Mesenteric fat pad (tissue), 1 donor: ENCODE measurements at places on chromosomes 6 and 20. TPM values are rescaled to one million over a fixed set of nuclear protein-coding genes. Genes with fewer than 3 reads are reported as not detected.

Gene GABRR1
- not detected for total RNA-seq

DNA sequence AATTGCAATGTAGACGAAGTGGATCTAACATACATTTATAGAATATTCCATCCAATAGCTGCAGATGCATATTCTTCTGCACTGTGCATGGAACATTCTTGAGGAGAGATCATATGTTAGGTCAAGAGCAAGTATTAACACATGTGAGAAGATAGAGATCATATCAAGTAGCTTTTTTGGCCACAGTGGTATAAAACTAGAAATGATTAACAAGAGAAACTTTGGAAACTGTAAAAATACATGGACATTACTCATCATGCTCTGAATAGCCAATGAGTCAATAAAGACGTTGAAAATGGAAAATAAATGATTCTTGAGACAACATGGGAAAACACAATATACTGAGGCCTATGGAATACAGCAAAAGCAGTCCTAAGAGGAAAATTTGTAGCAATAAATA is 94.2 kb downstream of the STXBP5 start:
- no peak for DNase-seq

Gene HM13
- 186 TPM for total RNA-seq

GRCh38 chr20:20371083-20371482 is 3.2 kb downstream of the INSM1 start:
- no peak for DNase-seq

DNA sequence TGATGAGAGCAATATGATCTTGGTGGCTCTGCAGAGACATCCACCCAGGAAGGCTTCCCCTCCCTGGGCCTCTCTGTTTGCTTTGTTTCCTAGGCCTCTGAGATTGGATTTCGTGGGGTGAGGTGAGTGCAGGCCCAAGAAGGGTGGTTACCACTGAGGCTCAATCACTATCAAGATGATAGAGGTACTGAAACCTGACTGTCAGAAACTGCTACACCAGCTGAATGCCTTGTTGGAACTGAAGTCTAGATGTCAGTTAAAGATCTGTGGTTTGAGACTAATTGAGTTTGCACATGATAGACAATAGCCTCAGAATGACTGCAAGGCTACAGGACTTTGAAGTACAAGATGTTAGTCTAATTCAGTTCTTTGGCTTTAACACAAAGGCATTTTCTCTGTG is 15.2 kb downstream of the VNN1 start:
- DNase-seq: no peak

GRCh38 chr6:29624520-29624961 is 8.4 kb downstream of the GABBR1 start:
- DNase-seq: no peak

DNA sequence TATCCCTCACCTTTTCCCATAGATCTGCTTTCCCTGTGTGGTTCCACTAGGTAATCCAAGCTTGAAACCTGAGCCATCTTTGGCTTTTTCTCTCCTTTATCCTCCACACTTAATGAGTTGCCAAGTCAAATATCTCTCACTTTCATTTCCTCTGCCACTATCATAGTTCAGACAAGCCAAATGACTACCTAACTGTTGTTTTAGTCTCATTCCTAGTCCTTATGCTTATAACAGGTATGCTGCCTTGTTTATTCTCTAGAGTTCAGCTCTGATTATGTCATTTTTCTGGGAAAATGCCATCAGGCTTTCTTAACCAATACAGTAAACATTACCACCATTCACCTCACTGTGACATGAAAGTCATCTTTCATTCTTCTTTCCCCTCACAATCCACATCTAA is 6.5 kb downstream of the EFHC1 start:
- no peak for DNase-seq

GRCh38 chr6:139364982-139365379 is 9.5 kb downstream of the CITED2 start:
- DNase-seq: no peak

DNA sequence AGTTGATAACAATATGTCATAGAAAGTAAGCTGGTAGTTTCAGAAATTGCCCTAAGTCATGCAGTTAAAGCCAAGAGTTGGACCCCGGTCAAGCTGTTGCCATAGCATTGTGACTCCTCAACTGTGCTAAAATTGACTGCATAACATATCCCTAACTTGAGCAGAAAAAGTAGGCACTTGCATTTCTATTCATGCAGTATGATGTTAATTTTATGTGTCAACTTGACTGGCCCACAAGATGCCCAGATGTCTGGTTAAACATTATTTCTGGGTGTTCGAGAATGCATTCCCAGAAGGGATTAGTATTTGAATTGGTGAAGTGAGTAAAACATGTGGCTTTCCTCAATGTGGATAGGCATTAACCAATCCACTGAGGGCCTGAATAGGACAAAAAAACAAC is 136.4 kb downstream of the GPR63 start:
- no peak for DNase-seq

Gene ZNF165
- total RNA-seq: 0.19 TPM

GRCh38 chr6:109050447-109051102 is 44.1 kb downstream of the SESN1 start:
- no peak for DNase-seq

Gene NKAIN4
- total RNA-seq: not detected

Gene FAM83C
- total RNA-seq: not detected

GRCh38 chr6:157715728-157716164 is 107.3 kb upstream of the SNX9 start:
- peak; percentile 71 for DNase-seq

DNA sequence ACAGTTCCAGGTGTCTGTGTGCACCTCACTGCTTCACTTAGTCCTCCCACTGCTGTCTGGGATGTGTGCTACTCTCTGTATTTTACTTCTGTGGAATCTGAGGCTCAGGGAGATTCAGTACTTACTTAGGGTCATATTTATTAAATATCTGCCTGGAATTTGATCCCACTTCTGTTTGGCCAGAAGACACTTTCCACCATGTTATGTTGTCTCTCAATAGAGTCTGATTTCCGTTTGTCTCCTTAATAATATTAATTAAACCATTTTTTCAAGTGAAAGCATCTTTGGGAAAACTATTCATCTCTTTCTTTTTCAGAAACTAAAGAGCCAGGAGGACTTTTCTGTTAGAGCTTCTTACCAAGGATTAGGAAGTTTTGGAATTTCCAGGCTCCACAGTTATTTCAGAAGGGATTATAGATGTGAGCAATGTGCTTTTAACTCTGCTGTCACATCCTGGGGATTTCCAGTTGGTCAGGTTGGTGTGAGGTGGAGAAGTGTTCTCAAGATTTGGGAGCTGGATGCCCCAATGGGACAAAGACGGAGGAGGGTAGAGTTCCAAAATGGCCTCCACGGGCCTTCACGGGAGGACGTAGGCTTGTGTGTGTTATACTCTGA is 156.8 kb upstream of the RALGAPA2 start:
- DNase-seq: no peak

GRCh38 chr6:118218156-118218555 is 311.1 kb downstream of the SLC35F1 start:
- DNase-seq: no peak

Gene BTN2A1
- 19.9 TPM for total RNA-seq

DNA sequence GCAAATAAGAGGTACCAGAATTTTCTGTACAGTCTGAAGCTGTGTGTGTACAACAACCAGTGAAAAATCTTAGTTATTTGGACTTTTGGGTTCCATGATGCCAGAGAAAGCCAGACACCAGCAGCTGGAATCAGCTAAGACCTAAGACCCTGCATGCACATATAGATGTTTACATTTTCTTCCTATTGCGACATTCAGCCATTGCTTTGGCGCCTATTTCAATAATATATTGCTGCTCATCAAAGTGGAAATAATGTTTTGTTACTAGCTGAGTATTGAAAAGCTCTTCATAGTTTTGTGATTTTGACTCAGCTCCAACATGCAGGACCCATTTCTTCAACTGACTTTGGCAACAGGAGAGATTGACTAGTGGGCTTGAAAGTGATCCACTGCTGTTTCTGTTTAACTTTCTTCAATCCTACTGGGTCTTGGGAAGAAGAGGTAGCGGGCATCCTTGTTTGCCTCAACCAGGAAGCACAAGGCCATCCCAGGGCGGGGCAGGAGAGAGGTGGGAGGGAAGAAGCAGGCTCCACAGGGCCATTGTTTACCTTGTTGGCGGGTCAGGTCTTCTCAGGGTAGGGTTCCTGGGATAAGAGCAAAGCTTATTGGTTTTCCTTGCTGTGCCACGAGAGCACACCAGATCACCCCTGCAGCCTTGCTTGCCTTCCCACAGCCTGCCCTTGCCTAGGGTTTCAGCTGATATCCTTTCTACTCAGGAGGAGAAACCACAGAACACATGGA is 101.3 kb upstream of the ESR1 start:
- no peak for DNase-seq

- no peak for DNase-seq
Observed at GRCh38 chr6:93105017-93105416, 314.3 kb downstream of the EPHA7 start.

DNA sequence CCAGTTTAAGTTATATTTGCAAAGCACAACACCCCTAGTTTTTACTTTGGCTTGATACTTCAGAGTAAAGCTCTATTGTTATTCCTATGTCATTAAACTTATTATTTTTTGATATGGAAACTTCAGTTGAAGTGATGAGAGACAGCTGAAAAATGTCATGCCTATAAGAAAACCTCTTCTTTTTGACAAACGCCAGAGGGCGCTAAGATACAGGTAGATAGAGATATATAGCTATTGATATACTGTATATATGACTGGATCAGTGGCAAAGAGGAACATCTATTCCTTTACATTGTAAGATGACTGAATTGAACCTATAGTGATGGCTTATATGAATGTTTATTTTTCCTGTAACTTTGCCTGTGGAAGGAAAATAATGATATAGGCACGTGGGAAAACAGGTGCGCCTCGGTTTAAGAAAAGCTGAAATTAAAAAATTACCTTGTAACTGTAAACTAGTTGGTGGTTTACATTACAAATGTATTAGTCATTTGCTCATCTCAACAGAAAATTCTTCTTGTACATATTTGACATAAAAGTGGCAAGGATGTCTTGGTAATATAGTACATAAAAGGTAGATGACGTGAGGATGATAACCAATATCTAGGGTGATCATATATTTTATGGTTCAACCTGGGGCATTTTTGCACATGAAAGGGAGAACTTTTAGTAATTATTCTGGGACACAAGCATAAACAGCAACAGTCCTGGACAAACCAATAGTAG is 74.1 kb downstream of the LAMA4 start:
- no peak for DNase-seq

DNA sequence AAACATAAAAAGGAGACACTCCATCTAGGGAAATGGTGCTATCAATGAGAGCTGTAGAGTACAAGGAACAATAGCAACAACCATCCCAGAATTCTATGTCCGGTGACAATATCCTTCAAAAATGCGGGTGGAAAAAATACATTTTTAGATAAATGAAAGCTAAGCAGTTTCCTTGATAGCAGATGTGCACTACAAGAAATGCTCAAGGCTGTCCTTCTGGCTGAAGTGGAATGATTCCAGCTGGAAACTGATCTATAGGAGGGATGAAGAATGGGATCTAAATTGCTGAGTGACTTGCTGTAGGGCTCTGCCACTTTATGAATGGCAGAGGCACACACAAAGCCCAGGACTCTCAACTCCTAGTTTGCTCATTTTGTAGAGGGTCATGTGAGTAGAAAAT is 763.1 kb downstream of the C6orf118 start:
- no peak for DNase-seq

Gene BTBD3
- 20.7 TPM for total RNA-seq

DNA sequence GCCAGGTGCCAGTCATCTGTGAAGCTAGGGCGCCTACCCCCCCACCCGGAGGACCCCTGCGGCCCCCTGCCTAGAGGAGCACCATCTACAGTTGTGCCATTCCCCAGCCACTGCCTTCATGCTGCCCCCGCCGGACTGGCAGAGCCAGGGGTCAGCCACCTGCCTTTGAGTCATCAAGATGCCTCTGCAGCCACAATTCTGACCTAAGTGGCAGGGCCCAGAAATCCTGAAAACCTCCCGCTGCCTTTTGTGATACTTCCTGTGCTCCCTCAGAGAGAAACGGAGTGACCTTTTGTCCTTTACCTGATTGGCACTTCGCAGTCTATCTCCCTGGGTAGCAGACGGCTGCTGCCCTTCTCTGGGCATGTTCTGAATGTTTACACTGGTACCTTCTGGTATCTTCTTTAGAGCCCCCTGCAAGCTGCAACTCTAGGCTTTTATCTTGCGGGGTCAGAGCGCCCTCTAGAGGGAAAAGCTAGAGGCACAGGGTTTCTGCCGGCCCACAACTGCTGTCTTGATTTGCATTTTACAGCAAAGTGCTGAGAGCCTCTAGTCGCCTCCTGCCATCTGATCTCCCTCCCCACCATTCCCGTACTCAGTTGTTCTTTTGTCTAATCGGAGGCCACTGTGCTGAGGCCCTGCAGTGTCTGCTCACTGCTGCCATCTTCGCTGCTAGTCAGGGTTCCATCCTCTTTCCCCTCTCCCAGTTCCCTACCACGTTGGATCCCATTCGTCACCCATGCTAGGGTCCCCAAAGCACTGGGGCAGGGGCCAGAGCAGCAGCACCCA is 26.9 kb downstream of the SPATA2 start:
- peak; percentile 64 for DNase-seq

DNA sequence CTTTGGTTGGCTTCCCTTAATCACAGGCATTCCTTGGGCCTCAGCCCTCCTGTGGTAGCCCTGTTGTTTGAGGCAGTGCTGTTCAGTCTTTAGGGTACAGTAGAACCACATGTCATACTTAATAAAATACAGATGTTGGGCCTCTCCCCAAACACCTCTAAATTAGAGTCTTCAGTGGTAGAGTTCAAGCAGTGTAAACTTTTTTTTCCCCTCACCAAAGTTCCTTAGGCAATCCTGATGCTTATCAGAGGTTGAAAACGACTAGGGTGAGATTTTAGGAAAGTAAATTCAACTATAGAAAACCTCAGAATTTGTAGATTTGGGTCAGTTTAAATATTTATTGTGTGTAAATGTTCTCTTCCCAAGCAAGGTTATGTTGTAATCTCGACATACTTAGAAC is 44.6 kb downstream of the BLTP3A start:
- DNase-seq: no peak

Gene BMP6
- 12.7 TPM for total RNA-seq
